Activated CD8-positive, alpha-beta memory T cell treated with anti-CD3 and anti-CD28 coated beads for 48 hours (primary cell): ENCODE measurements at places on chromosomes 5 and 9.
A peak's percentile ranks its signal among the peaks of the same experiment; 100 is the strongest.

- DNase-seq = no peak
Measured at GRCh38 chr5:77623203-77623740, 15.2 kb downstream of the OTP start.

GRCh38 chr5:84228266-84228665 lies 156.4 kb downstream of the EDIL3 start:
- no peak for DNase-seq

GRCh38 chr5:133792024-133792423 lies 176.4 kb downstream of the C5orf15 start:
- no peak for DNase-seq

DNA sequence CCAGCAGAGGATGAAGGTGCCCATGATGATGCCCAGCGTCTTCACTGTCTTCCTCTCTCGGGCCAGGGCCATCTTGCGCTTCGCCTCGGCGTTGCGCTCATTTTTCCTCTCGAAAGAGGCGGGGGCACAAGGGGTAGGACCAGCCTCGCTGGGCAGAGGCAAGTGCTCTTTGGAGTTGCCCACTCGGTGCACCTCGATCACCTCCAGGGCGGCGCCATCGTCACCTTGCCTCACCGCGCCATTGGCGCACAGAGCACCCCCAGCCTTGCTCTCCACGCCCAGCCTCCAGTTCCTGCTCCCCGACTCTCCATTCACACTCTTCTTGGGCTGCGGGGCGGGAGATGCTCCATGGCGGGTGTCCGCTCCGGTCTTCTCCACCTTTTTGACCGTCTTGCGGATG lies 1.6 kb downstream of the HTR1A start:
- DNase-seq = no peak

DNA sequence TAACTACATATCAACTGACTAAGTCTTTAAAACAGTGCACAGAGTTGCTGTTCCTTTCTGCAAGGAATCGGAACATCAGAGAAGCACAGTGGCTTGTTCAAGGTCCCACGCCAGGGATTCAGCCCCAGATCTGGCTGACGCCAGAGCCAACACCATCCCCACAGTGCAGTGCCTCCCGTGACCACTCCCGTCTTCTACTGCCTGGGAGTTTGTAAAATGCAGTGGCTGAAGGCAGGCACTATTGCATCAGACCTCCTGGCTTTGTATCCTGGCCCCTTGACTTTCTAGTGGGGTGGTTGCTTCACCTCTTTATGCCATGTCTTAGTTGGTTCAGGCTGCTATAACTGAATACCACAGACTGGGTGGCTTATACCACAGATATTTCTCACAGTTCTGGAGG lies 131.0 kb downstream of the NSG2 start:
- DNase-seq = no peak

- no peak for DNase-seq
Measured at GRCh38 chr9:35683323-35683722, 6.4 kb downstream of the TPM2 start.

- no peak for DNase-seq
Measured at GRCh38 chr5:91118796-91119195, 264.3 kb downstream of the ARRDC3 start.

GRCh38 chr5:175706499-175706898 lies 48.6 kb downstream of the HRH2 start:
- DNase-seq = no peak

DNA sequence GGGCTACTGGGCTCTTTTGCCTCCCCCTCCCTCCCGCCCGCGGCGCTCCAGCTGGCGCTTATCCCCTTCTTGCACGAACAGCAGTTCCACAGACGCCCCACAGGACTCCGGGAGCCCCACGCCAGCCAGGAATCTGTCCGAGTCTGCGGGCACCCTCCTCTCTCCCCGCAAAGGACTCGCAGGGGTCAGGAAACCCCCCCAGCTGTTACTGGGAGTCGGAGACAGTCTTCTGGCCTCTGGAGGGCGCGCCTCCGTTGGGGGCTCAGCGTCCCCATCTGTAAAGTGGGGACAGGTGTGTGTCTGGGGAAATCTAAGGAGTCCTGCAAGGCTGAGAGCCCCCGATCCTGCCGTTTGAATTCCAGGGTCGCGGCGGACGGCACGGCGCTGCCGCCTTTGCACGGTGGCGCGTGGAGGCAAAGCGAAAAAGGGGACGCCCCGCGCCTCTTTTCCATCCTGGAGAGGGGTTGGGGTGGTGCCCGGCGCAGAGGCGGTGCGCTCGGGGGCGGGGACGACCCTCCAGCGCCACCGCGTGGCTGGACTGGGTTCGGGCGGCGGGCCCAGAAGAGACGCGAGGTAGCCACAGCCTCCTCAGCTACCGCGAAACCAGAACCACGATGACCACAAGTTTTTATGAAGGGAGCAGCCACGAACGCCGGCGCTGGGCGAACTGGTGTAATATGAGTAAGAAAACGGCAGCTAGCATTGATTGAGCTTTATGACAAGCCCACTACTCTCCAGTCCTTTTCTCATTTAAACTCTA lies 2.8 kb upstream of the CCIN start:
- DNase-seq = peak; percentile 72

GRCh38 chr5:154494036-154494435 lies 16.0 kb upstream of the HAND1 start:
- no peak for DNase-seq

- no peak for DNase-seq
Measured at GRCh38 chr9:98603821-98604383, 104.8 kb downstream of the GABBR2 start.

DNA sequence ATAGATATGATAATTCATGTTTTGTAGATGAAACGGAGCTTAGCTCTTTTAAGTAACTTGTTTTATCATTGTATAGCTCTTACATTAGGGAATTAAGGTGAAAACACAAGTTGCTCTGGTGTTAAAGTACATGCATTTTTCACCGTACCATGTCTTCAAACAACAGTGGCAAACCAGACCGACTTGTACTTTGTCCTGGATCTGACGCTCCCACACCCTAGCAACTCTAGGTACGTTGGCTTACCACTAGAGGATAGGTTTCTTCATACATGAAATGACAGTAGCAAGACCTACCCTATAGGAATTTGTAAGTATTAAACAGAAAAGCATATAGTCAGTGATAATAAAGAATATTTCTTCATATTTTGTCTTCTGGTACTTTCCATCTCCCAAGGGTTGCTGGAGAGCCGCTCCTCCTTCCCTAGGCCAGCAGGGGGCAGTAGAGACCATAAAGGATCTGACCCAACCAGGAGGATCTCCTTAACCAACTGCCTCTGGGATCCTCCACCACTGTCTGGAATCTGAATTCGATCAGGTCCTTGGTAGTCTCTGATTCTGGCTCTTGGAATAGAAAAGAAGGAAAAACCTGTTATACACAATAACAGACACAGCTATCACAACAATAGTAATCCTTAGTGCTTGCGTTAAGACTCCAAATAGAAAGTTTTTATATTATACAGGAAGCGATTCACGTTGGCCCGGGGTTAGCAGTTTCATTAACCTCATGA lies 136.7 kb downstream of the CAVIN4 start:
- DNase-seq = peak; percentile 56

- DNase-seq = no peak
Measured at GRCh38 chr5:124162767-124163532, 583.5 kb downstream of the ZNF608 start.

DNA sequence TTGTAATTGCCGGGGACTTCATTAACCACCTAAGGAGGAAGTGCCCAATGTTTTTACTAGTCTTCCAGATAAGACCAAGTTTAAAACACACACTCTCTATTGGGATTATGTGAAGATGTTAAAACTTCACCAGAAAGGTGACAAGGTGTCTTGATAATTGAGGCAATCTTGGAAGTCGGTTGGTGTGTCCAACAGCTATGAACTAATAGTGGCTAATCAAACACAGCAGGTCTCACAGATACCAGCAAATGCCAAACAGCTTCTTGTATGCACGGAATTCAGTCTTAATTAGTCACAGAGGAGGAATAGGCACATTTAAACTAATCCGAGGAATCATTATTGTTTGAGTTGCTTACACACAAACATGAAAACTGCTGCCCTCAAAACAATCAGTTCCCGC lies 214.5 kb downstream of the SEC61B start:
- no peak for DNase-seq

DNA sequence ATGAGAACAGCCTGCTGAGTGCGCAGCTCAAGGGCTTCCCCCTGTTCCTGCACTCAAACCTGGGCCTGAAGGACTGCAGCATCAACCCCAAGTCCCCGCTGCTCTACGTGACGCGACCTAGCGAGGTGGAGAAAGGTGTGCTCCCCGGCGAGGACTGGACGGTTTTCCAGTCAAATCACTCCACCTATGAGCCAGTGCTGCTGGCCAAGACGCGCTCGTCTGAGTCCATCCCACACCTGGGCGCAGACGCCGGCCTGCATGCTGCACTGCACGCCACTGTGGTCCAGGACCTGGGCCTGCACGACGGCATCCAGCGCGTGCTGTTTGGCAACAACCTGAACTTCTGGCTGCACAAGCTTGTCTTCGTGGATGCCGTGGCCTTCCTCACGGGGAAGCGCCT lies 19.9 kb downstream of the NDST1 start:
- no peak for DNase-seq

- no peak for DNase-seq
Measured at GRCh38 chr5:141835928-141836670, 42.1 kb downstream of the PCDH1 start.

DNA sequence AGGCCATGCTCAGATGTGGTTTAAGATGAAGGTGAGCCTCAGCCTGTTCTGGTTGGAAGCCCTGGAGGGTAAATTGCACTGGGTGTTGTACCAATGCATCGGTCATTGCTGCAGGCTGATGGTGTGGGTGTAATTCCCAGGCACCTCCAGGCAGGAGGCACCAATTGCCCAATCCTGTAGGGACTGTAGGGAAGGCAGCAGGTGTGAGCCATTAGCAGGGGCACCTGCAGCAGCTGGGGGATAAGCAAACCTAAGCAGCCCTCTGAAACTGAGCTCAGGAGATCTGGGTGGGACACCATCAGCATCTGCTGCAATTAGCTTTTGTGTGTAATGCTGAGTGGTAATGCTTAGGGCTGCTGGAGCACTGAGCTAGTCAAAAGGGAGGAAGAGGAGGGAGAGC lies 190.1 kb upstream of the TBC1D2 start:
- DNase-seq = no peak

DNA sequence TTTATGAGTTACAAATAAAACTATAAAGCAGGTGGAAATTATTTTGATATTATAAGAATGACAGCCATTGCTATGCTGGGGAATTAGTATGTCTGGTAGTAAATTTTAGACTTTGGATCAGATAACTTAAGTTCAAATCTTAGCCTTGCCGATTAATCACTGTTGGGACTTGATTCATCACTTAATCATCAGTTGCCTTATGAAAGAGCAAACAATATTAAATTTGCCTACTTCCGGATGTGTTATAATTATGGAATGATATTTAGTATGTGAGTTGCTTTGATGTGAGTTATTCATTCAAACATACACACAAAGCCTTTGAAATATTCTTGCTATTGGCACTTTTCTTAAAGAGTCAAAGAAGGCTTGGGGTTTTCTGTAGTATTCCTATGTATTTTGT lies 717.7 kb downstream of the BRINP1 start:
- no peak for DNase-seq

DNA sequence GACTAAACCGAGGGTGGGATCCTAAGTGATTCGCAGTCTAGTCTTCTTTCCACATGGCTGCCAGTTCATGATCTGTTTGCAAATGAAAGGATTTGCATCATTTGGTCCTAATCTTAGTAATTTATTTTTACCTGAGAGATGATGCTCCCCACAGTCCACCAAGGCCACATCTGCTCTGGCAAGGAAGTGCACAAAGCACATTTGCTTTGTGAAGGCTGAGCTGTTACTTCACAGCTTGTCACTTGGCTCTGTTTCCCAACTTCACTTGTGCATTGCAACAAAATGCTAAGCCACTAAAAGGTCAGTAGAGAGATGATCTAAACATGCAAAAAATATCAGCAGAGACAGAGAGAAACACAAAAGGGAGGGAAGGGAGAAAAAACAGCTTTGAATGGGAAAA lies 128.5 kb upstream of the VLDLR start:
- no peak for DNase-seq

DNA sequence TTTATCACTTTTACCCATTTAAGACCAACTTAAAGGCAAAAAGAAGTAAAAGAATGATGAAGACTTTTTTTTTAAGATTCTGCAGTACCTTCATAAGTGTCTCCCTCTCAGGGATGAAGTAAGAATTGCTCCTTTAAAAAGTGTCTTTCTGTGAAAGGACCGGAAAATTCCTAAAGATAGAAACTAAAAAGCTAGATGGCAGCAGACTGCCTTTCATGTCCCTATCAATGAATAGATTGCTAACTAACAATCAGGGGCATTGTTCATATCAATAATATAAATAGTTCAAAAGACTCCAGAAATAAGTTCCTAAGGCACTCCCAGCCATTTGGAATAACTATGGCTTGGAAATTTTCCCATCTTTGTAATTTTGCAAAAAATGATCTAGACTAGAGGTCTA lies 558.0 kb downstream of the PDE4D start:
- no peak for DNase-seq

DNA sequence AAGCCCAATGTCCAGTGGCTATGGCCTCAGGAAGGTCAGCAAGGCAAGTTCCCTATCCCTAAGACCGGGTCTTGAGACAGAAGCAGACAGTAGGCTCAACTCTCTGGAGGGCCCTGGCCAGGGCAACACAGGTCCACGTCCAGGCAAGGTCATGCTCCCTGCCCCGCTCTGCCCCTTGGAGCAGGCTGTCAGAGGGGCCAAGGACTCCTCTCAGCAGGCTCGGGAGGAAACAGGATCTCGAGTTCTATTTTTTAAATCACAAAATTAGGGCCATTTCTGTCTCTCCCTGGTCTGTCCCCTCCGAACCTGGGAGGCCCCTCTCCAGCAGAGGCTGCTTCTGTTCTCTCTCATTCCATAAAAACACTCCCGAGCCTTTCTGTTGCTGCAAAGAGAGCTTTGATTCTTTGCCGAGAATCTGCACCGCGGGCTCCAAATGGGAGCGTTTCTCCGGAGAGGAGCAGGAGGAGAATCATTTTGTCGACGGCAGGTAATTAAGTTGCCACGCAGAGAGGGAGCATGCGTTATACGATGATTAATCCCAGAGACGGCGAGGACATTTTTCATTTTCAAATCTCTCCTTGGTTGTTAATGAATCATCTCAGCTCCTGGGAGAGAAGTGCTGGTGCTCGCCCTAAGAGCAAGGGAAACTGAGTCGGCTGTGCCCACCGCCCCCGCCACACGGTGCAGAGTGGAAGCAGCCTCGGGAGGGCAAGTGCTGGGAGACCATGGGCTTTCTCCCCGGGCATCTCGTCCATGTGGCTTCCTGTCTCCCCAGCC lies 24.5 kb upstream of the FCN1 start:
- DNase-seq = no peak

- peak; percentile 20 for DNase-seq
Measured at GRCh38 chr9:84296146-84296843, 44.3 kb downstream of the SLC28A3 start.
